ENCODE measurements at places on chromosomes 5 and 9.

DNA sequence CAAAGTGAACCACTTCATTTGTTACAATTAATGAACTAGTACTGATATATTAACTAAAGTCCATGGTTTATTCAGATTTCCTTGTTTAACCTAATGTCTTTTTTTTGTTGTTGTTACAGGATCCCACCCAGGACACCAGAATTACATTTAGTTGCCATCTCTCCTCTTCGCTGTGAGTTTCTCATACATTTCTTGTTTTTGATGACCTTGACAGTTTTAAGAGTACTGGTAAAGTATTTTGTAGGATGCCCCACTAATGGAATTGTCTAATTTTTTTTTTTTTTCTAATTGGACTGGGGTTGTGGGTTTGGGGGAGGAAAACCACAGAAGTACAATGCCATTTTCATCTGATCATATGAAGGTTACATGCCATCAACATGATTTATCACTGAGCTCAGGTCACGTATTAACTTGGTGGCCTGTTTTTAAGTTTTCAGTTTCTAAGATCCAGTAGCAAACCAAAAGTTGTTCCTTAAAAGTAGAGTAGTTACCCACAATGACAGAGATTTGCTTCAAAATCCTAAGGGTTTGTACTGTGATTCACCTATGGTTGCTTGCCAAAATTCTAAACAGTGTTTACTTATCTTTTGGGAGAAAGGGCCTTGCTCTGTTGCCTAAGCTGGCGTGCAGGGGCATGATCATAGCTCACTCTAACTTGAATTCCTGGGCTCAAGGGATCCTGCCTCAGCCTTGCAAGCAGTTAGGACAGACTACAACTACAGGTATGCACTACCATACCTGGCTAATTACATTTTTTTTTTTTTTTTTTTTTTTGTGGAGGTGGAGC lies 4.5 kb upstream of the OTULIN start:
- DNase-seq: peak; percentile 39

- DNase-seq: peak; percentile 58
Observed at GRCh38 chr5:154194345-154195329, 4.1 kb downstream of the GALNT10 start.

DNA sequence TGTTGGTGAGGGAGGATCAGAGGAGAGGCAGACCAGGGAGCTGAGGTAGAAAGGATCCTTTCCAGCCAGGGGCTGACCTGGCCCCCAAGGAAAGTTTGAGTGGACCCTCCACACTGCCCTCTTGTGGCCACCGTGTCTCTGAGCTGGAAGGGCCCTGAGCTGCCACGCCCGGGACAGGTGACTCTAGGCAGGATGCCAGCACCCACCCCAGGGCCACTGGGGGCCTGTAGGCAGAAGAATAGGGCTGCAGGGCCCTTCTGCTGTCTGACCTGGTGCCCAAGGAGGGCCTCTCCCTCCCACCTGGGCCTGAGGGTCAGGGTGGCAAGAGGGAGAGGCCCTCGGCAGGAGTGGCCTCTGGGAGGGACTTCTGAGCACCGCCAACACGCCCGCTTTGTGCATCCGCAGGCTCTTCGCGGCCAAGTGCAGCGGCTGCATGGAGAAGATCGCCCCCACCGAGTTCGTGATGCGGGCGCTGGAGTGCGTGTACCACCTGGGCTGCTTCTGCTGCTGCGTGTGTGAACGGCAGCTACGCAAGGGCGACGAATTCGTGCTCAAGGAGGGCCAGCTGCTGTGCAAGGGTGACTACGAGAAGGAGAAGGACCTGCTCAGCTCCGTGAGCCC lies 76.8 kb downstream of the LMX1B start:
- DNase-seq: peak; percentile 12

DNA sequence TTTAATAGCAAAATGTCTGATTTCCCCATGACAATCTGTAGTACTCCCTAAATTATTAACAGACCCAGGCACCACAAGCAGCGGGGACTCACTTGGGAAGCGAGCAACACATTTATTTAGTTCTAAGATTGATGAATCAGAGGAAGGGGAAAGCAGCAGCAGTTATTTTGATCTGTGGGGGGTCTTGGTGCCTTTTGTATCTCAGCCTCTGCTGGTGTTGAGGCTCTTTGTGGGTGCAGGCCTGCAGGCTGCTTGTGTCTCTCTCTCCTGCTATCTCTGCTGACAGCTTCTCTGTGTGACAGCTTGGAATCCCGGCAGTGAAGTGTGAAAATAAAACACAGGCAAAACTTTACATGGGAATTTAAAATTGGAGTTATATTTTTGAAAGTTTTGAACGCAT lies 878.2 kb upstream of the DMAC1 start:
- peak; percentile 65 for DNase-seq

DNA sequence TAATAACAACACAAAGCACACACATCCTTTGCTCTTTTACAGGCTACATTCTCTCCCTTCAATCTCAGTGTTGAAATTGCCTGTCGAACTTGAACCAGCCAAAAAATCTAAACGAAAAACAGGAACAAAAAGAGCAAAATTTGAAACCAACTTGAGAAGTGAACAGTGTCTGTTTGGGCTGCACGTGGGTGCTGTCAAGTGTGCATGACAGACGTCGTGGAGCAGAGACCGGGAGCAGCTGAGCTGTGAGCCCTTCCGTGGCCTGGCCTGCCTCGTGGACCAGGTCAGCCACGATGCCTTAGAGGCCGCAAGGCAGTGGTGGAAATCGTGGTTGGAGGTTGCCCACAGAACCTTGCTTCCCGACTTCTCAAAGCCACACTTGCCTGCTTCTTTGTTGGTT lies 34.8 kb upstream of the DENND1A start:
- no peak for DNase-seq

DNA sequence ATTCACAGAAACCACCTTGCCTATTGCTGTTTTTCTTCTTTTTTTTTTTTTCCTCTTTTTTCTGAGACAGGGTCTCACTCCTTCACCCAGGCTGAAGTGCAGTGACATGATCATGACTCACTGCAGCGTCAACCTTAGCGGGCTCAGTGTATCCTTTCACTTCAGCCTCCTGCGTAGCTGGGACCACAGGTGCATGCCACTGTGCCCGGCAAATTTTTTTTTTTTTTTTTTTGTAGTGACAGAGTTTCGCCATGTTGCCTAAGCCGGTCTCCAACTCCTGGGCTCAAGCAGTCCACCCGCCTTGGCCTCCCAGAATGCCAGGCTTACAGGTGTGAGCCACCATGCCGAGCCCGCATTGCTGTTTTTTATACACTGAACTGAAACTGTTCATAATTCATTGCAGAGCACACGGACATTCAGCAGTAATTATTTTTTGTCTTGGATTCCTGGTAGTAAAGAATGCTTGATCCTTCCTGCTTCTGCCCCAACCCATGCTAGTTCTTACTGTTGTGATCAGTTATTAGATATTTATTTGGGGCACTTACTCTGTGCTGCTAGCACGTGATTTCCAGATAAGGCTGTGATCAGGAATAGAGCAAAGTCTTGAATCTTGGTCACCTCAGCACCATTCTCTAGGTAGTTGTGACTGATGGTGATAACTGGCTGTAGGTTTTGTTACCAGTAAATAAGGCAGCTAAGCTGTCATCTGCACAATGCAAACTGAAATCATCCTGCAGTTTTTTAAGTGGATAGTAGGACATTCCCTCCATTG lies 14.0 kb downstream of the MAP3K1 start:
- no peak for DNase-seq

DNA sequence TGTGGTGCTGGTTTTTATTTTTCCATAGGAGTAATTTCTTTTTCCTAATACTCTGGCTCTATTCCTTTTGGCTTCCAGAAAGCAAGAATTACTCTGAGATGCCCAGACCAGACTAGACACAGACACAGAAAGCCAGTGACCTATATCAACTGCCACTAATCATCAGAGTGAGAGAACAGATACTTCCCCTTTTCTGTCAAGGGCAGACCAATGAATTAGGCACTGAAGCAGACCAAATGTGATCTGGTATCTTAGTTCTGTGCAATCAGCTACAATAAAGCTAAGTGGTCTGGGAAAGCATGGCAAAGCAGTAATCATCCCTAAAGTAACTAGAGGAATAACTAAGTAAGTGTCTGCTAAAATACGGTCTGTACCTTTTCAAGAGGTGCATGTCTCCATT lies 239.1 kb downstream of the ELAVL2 start:
- DNase-seq: no peak

GRCh38 chr5:94223235-94223634 lies 395.2 kb downstream of the KIAA0825 start:
- no peak for DNase-seq

DNA sequence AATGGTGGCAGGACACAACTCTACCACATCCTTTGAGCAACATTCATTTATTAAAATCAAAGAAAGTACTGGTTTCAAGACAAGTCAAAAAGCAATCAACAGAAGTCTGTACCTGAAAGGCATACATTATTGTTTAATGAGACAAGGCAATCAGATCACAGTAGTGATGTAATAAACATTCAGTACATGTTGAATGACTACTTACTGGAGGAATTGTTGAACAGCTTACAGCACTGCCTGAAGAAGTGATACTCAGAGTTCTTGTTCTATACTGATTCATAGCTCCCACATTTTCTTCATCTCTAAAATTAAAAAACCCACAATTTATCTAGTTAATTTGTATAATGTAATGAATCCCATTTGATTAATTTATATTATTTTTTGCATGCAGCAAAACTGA lies 18.2 kb downstream of the RIOK2 start:
- no peak for DNase-seq

DNA sequence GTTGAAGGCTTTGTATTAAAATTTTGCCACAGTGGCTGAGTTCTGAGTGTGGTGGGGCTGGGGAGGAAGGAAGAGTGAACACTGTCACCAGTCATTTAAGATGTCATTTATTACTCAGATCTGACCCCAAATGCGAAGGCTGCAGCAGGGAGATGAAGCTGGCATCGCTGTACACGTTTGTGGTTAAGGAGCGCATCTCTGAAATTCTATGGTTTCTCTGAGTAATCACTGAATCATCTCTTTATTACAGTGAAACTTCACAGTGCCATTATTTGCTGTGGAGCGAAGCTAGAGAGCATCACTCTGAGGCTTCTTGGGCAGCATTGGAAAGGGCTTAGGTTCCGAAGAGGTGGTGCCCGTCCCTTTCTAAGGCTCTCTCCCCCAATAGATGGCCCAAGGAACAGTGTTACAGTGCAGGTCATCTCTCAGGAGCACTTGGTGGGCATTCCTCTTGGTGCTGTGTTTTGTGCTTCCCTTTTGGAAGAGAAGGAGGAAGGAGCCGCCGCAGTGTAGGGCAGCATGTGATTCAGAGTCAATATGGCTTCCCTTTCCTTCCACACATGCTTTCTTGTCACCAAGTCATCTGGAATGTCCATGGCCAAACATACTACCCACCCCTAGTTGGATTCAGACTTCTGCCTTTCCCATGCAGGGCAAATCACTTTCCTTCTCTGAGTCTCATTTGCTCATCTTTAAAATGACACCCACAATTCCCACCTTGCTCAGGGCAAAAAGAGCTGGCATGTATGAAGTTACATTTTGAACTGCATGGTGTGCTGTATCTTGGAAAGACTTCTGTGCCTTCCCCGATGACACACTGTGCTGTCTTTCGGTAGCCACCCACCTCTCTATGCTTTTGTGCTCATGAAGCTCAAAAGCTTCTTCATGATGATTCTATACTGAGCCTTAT lies 9.3 kb upstream of the TEX48 start:
- DNase-seq: peak; percentile 94

- peak; percentile 83 for DNase-seq
Observed at GRCh38 chr9:76560481-76560922, 101.5 kb downstream of the GCNT1 start.

DNA sequence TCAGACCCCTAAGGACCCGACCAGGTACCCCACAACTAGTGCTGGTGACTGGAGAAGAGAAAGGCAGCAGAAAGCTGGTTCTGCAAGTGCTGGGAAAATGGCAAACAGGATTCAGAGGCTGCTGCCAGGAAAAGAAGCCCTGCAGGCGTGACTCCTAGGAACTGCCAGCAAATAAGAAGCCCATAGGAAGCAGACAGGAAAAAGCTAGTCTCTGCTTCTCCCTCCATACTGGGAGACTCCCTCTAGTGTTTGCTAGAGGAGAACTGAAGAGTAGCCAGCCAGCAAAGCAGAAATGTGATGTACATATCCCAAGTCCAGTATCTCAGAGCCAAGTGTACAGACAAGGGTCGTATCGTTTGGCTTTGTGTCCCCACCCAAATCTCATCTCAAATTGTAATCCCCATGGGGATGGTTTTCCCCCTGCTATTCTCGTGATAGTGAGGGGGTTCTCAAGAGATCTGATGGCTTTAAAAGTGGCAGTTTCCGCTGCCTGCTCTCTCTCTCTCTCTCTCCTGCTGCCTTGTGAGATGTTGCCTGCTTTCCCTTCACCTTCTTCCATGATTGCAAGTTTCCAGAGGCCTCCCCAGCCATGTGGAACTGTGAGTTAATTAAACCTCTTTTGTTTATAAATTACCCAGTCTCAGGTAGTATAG lies 38.1 kb upstream of the TUSC1 start:
- DNase-seq: peak; percentile 65

- DNase-seq: no peak
Observed at GRCh38 chr5:173003360-173003759, 19.8 kb downstream of the ATP6V0E1 start.

- DNase-seq: no peak
Observed at GRCh38 chr5:98102936-98103335, 670.5 kb upstream of the RGMB start.
